ENCODE measurements at places on chromosomes 7 and 10.

GRCh38 chr10:21030091-21030490 lies 133.0 kb upstream of the NEBL start:
- no peak for DNase-seq

- DNase-seq, result no peak
These were observed 17.9 kb downstream of the SCRN1 start for GRCh38 chr7:29971566-29972314.

GRCh38 chr10:80945264-80945880 lies 407.7 kb downstream of the SH2D4B start:
- no peak for DNase-seq

- DNase-seq, result no peak
These were observed 86.3 kb downstream of the GPR158 start for GRCh38 chr10:25261110-25261509.

- no peak for DNase-seq
These were observed 51.2 kb downstream of the NPTX2 start for GRCh38 chr7:98668255-98668654.

- no peak for DNase-seq
These were observed 1173.6 kb upstream of the SORCS1 start for GRCh38 chr10:108338146-108338545.

DNA sequence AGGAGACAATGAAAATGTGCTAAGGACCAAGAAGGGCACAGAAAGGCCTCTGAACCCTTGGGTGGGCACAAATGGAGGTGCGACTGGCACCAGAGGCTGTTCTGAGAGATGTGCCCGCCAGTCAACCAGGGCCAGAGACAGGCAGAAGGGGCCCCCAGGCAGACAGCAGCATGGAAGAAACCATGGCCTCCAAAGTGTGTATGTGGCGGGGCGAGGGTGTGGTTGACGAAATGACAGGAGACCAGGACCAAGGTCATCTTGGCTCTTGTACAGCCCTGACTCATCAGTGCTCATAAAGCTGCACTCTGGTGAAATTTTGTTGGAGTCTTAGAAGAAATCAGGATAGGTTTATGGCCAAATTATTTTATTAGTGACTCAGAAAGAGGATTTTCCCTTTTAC lies 4.0 kb upstream of the MRPS24 start:
- DNase-seq, result no peak

DNA sequence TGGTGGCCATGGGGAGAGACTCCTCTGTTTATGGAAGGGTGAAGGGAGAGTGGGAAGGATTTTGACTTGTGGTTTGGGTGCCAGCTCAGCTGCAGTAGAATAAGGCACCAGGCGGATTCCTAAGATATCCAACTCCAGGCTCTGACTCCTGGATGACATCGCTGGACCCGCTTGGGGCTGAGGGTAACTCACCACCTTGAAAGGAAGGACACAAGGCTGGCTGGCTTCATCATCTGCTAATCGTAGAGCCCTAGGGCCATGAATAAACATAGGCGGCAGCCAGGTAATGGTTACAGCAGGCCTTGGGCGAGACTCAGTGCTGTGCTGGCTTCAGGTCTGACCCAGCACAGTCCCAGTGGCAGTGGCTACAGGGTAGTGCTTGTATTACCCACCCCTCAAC lies 16.7 kb upstream of the LIPK start:
- no peak for DNase-seq

DNA sequence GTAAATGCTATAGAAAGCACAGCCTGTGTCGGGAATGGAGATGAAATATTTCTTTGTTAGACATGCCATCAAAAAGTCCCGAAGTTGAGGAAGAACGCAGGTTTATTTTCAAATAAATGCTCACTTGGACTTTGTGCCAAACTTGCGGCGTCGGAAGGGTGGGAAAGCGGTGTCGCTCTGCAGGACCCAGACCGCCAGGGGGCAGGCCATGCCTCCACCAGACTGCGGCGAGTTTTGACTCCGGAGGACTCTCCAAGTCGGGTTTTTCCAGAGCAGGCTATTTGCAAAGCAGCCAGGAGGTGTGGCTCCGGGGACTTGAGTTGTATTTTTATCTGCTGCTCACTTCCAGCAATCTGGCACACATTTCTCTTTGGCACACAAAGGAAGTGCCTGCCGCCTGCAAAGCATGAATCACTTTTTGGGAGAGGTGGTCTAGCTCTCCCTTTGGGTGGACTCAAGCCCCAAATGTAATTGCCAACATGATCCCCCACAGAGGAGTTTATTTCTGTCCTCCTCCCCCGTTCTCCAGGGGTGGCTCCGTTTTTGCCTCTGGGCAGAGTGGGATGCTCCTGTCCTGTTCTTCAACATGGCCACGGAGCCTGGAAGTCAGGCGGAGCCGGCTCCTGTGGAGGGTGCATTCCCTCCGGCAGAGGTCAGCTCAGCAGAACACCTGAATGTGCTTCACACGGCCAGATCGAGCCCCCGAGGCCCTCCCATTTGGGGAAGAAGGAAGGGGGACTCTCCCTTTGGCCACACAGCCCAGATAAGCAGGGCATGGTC lies 82.3 kb upstream of the GPR26 start:
- peak; percentile 17 for DNase-seq

- DNase-seq, result no peak
These were observed 247.3 kb upstream of the LYZL1 start for GRCh38 chr10:29041616-29042015.

GRCh38 chr10:60130130-60130579 lies 223.8 kb upstream of the CCDC6 start:
- DNase-seq, result no peak

DNA sequence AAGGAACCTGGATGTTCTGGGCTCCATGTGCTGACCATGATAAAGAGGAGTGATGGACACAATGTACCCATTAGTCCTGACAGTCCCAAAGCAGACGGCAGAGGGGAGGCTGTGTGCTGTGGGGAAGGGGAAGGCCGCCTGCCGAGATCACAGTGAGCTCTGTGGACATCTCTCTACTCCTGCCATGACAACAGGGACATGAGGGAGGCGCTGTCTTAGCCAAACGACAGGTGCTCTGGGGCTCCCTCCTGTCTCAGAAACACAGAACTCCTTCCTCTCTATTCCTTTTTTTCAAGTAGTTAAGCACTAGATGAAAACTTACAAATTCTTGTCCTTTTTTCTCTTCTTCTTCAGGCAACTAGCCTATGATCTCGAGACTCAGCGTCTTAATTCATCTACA lies 113.1 kb downstream of the RNF32 start:
- DNase-seq, result no peak

- DNase-seq, result no peak
These were observed 41.8 kb downstream of the KLHDC10 start for GRCh38 chr7:130112093-130112492.

- no peak for DNase-seq
These were observed 53.6 kb downstream of the PARD3 start for GRCh38 chr10:34761453-34761852.

DNA sequence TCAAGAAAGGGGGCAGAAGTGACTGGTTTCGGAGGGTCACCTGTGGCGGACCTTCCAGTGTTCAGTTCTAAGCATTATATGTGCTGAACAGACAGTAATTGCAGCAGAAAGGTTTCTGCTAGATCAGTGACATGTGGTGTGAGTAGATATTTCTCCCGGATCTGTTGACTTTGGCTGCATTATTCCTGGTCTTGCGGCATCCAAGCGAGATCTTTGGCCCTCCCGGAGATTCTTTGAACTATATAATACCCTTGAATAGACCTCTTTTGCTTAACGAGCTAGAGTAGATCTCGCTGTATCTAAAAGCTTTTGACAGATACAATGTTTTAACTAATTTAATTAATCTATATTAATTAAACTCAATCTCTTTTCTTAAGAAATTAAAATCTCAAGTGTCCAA lies 99.8 kb downstream of the PTN start:
- DNase-seq, result no peak

DNA sequence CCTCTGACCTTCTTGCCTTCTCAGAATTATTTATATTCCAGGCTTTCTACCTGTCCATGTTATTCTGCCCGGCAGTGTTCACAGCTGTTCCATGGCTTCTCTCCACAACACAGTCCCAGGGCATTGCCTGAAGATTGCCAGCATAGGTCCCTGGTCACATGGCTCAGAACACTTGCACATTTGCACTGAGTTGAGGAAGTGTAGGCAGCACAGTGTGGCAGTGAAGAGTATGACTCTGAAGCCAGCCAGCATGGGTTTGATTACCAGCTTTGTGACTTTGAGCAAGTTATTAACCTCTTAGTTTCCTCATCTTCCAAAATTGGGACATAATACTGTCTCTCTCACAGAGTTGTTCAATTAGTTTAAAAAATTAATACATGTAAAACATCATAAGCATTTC lies 73.2 kb upstream of the NEUROD6 start:
- DNase-seq, result no peak

GRCh38 chr10:43292755-43293676 lies 26.2 kb upstream of the RASGEF1A start:
- peak; percentile 47 for DNase-seq

- no peak for DNase-seq
These were observed 41.4 kb downstream of the MRC1 start for GRCh38 chr10:17850501-17850900.

- no peak for DNase-seq
These were observed 124.9 kb upstream of the NEBL start for GRCh38 chr10:21021843-21022594.

GRCh38 chr10:102172288-102172687 lies 20.1 kb downstream of the NOLC1 start:
- no peak for DNase-seq

GRCh38 chr10:96402417-96403305 lies 43.9 kb upstream of the OPALIN start:
- DNase-seq, result no peak

DNA sequence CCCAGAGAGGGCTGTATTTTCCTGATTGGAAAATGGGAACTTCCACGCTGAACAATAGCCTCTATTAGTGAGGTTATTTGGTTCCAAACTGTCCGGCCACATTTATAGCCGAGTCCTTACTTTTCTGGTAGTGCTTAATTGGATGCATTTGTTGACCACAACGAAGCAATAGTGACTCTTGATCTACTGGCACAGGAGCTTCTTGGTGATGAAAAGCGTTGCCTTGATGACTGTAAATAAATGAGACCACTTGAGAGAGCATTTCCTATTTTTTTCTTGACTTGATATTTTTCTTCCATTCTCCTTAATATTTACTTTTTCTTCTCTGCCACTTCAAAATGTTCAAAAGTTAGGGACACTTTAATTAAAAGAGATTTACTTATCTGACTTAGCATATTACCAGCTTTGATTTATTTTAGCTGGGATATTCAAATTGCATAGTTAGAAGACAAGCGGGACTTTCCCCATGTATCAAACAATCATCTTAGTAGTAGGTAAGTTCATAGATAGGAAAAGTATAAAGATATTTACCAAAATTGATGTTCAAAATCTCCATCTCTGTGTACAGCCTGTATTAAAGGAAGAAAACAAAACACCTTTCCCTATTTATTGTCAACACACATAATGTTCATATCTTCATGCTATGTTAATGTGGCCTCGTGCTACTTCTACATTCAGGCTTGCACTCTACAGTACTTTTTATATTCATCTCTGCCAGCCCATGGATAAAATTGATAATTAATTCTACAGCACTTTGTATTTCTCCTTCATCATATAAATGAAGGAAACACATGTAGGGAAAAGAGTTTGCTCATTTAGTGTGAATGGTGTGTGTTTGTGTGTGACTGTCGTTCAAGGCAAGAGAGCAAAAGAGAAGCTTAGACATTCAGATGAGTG lies 5.1 kb upstream of the SP8 start:
- DNase-seq, result no peak

DNA sequence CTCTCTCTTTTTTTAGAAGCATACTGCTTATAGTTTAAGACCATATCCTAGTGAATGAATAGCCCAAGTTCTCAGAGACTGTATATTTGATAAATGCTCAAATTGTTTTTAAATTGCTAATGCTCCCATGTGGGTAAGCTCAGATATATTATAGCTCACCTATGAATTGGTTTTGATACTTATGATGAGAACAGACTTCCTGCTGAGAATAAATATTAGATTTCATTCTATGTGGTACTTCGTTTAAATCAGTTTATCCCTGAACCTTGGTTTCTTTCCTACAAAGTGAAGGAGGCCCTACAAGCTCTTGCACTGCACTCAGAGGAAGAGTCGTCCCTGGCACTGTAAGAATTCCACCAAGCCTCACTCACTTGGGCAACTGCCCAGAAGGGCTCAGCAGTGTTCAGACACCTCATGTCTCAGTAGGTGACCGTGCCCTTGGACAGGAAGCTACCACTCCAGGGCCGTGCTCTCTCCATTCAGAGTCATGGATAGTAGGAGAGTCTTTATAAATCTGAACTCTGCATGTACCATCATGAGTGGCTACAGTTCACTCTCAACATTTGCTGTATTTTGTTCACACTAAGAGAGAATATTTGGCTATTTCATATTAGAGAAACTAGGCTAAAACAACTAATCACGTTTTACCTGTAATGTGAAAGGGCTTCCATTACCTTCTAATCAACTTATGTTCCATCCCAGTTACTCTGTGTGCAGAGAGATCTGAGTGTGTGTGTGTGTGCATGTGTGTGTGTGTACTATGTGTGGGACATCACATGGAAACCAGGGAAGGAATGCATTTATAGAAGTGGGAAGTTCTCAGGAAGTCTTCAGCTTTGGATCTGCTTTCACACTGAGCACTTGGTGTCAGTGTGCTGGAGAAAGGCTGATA lies 93.8 kb downstream of the PTPRE start:
- no peak for DNase-seq

DNA sequence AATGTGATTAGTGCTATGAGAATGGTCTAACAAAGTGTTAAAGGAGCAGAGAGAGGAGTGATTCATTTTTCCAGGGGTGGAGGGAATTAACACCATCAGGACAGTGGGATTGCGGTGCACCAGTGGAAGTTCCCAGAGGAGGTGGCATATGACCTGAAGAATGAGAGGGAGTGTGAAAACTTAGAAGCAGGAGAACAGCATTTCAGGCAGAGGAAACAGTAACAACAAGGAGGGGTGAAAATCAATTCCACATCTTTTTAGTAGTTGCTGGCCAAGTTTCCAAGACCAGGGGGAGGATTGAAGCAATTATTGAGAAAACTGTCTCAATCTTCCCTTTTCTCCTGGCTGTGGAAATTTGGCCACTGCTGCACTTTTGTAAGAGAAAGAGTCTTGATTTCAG lies 23.7 kb upstream of the CCDC172 start:
- DNase-seq, result no peak

- DNase-seq, result no peak
These were observed 1190.9 kb downstream of the TYW1 start for GRCh38 chr7:68187532-68187931.

DNA sequence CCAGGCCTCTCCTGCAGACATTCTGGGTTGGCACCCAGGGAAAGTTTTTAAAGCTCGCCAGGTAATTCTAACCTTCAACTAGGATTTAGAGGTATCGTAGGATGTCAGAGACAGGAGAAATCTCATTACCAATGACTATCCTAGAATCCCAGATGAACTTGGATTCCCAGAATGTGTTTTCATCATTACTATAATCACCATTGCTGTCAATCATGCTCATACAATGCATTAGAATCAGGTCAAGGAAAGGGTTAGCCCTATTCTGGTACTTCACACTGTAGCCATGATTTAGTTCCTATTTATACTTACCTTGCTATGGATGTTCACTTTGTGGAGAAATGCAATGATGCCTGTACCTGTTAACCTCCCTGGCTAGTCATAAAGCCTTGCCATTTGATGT lies 67.0 kb upstream of the GPR158 start:
- DNase-seq, result no peak

- no peak for DNase-seq
These were observed 28.1 kb upstream of the PTN start for GRCh38 chr7:137371616-137372015.

- DNase-seq, result no peak
These were observed 267.4 kb downstream of the ADK start for GRCh38 chr10:74418285-74418872.
